ENCODE measurements at places on chromosomes 12 and 14.

DNA sequence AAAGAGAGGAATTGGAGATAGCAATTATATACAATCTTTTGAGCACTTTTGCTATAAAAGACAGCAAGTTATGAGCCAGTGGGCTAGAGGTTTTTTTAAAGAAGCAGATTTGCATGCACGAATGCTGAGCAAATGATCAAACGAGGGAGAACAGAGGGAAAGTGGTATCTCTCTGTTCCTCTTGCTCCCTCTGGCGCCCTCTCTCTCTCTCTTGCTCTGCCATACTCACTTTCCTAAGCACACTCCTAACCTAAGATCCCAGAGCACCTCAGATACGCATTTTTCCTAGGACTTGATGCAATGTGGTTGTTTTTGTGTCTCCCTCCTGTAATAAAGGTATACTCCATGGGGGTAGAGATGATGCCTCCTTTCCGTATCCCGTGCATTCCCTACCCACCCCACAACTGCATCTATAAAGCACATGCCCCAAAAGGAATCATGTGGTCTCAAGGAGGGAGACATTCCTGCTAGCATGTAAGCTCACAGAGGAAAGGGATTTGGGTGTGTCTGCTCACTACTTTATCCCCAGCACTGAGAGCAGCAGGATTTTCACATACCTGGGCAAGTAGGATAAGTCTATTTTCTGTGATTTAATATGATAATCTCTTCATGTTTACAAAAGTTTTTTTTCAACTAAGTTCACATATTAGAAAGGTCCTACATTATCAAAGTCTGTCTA is 270.2 kb downstream of the SSPN start:
- DNase-seq: no peak

DNA sequence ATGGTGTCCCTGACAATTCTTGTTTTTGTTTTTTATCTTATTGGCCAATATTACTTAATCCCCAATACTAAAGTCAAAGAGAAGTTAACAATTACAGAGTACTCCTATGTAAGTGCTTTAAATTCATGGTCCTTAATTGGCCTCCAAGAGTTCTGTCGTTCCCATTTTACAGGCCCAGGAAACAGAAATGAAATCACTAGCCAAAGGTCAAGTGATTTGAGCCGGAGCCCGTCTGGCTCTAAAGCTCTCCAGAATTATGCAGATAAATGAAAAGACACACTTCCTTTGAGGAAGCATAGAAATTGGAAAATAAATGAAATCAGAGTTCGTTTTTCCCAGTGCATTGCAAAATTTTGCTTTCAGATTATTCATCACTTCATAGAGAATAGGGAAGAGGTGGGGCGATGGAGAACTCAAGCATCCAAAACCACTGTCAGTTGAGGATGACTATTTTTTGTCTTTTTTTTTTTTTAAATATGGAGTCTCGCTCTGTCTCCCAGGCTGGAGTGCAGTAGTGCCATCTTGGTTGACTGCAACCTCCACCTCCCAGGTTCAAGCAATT is 78.5 kb downstream of the MAP1LC3B2 start:
- no peak for DNase-seq

DNA sequence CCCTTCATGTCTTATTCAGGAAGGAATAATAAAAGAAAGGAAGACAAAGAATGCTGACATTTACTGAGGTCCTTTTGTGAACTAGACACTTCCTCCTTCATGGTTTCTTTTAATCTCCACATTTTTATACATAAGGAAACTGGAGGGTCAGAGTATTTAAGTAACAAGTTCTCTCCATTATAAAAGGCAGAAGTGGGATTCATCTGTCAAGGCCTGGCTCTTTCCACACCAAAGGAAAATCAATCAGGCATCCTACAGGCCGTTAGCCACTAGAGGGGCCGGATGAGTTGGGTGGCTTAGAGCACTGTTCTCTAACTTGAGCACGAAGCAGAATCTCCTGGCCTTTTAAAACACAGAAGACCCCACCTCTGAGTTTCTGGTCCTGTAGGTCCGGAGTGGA is 36.8 kb upstream of the NINJ2 start:
- DNase-seq: no peak

DNA sequence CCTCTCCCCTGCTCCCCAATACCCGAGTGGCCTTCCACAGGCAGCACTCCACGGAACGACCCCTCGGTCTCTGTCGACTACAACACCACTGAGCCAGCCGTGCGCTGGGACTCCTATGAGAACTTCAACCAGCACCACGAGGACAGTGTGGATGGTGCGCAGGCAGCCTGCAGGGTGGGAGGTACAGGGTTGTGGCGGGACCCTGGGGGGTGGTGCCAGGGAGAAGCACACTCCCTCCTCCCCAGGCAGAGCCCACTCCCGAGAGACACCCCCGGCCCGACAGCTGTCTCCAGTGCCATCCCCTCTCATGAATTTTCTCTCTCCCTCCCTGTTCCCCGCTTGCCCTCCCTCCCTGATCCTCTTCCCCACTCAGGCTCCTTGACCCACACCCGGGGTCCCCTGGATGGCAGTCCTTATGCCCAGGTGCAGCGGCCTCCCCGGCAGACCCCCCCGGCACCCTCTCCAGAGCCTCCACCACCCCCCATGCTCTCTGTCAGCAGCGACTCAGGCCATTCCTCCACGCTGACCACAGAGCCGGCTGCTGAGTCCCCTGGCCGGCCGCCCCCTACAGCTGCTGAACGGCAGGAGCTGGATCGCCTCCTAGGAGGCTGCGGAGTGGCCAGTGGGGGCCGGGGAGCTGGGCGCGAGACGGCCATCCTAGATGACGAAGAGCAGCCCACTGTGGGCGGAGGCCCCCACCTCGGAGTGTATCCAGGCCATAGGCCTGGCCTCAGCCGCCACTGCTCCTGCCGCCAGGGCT is 9.0 kb downstream of the TNS2 start:
- DNase-seq: no peak

- DNase-seq: no peak
Measured at GRCh38 chr14:58782011-58782410, 144.2 kb downstream of the DACT1 start.

GRCh38 chr14:74362361-74362915 is 14.2 kb downstream of the VRTN start:
- DNase-seq: peak; percentile 47

GRCh38 chr12:3976351-3976938 is 103.2 kb upstream of the PARP11 start:
- DNase-seq: no peak

DNA sequence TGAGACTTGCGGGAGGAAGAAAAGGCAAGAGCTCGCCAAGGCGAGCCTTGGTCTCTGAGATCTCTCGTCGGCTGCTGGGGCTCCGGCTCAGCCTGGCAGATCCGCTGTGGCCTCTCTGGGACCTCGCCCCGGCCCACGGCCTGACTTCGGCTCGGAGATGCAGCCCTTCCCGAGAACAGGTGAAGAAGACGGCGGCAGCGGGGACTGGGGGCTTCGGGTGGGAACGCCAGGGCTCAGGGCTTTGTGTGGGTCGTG is 6.0 kb upstream of the HOXC9 start:
- DNase-seq: no peak

GRCh38 chr14:41303506-41303905 is 303.2 kb upstream of the LRFN5 start:
- DNase-seq: no peak

GRCh38 chr14:96364962-96365361 is 1.6 kb downstream of the GSKIP start:
- DNase-seq: no peak

DNA sequence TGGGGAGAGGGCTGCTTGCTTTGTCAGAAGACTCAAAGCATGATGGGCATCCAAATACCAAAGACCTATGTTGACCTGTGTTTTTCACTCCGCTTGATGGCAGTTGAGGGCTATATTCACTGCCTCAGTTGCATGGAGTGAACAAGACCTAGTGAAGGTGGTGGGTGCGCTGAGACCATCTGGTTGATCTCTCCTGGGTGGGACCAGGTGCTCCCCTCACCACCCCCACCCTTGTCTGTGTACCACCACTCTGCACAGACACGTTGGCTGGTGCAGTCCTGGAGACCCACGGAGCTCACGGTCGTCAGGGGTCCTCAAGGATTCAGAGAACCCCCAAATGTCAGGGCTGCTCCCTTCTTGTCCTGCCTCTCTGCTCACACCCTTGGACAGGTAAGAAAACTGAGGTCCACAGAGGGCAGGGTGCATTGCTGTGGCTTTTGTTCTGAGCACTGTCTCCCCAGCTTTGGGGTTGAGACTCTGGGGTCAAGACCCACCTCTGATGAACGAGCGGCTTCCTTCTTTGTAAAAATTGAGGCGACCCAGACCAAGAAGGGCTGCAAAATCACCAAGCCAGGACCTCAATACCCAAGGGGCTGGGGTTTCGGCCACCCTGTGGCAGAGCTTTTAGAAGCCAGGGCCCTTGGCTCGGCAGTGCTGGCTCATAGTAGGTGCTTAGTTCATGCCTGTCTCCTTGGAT is 166.3 kb upstream of the RTL1 start:
- DNase-seq: no peak

DNA sequence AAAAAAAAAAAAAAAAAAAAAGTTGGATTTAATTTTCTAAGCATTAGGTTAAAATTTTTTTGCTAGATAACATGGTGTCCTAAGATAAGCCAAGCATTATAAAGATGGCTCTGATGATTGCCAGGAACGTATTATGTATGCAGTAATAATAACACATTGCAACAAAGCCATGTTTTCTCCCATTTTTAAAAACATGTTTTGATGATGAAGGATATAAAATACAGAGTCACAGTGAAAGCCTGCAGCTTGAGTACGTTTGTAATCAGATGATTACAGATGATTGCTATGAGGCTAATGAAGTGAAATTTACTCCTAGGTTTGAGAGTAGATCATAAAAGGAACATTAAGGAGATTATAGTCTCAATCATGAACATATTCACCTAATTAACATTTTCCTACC is 13.3 kb upstream of the WDR89 start:
- DNase-seq: no peak

DNA sequence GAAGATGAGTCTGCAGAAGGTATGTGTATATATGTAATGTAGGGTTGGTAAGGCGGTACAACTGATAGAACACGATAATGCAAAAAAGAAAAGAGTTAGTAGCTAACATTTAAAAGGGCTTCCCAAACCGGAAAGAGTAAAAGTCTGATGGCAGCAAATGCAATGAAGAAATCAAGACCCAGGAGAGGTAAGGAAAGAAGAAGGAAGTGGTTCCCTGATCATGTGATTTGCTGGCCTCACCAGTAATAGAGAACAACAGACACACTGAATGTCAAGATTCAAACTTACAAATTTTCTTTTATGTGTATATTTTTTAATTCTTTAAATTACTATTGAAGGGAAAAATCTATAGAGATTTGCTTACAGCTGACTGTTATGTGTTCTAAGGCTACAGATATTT is 18.4 kb downstream of the ZFC3H1 start:
- no peak for DNase-seq
